ENCODE measurements at places on chromosomes 2 and 18. TPM values are rescaled to one million over a fixed set of nuclear protein-coding genes. Genes with fewer than 3 reads are reported as not detected.

The RNF144A gene
- 36.7 TPM for total RNA-seq

The SLC23A3 gene
- 1.1 TPM for total RNA-seq

The PLCL1 gene
- total RNA-seq, result 0.86 TPM

The AQP12A gene
- not detected for total RNA-seq

The CRYGD gene
- not detected for total RNA-seq

The KLHL41 gene
- not detected for total RNA-seq

The SLC8A1 gene
- 1.4 TPM for total RNA-seq

The CD8B gene
- total RNA-seq, result 1.9 TPM

The KCNF1 gene
- total RNA-seq, result not detected

The VWA3B gene
- total RNA-seq, result not detected

The PLEKHH2 gene
- 0.07 TPM for total RNA-seq

The NFATC1 gene
- 47.4 TPM for total RNA-seq

- no peak for DNase-seq
These were observed 211.4 kb upstream of the CCDC150 start for GRCh38 chr2:196427986-196428634.

GRCh38 chr2:126482582-126483464 is 173.1 kb upstream of the GYPC start:
- DNase-seq, result peak; percentile 8

- DNase-seq, result no peak
These were observed 134.2 kb upstream of the NOL4 start for GRCh38 chr18:34358923-34359322.

- no peak for DNase-seq
These were observed 69.6 kb downstream of the STEAP3 start for GRCh38 chr2:119293254-119293653.

DNA sequence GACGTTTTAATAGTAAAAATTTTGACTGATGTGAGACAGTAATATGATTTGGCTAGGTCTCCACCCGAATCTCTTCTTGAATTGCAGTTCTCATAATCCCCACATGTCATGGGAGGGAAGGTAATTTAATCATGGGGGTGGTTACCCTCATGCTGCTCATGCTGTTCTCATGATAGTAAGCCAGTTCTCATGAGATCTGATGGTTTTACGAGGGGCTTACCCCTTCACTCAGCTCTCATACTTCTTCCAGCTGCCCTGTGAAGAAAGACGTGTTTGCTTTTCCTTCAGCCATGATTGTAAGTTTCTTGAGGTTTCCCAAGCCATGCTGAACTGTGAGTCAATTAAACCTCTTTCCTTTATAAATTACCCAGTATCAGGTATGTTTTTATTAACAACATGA is 327.0 kb upstream of the CDH7 start:
- no peak for DNase-seq

DNA sequence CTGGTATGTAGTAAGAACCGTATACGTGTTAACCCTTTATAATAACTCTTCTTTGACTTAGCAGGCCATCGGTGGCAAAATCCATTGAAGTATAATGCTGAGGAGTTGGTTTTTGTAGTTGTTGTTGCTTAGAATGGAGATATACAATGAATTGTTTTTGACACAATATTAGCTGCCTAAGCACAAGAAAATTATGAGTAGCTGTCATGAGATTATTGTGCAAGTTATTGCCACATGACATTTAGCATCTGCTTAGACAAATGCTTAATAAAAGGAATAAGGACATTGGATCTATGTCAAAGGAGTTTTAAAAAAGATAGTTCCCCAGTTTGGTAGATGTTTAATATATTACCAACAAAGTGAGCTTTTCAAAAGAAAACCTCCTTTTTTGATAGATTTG is 59.9 kb downstream of the ABCB11 start:
- DNase-seq, result no peak

- DNase-seq, result no peak
These were observed 280.2 kb downstream of the KCNJ3 start for GRCh38 chr2:154978710-154979109.

DNA sequence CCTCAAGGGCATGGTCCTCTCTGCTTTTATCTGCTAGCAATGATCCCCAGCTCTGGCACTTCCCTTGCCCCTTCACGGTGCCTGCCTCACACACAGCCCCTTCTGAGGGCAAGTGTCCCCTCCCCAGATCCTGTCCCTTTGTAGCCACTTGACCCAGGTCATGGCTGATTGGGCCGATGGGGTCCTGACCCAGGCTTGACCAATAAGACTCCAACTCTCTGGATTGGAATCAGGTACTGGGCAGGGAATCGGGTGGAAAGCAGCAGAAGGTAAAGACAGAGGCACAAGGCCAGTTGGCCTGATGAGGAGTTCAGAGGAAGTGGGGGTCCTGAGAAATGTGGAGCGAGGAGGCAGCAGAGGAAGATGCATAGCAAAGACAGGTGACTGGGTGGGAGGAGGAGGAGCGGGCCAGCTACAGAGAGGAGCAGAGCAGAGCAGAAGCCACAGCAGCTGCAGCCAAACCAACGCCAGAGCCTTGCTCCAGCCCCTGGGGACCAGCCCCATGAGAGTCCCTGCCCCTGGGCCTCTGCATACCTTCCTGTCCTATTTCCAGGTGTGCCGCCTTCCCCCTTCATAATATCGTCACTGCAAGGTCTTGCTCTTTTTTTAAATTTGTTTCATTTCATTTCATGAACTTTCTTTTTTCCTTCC is 39.1 kb downstream of the CAPN13 start:
- DNase-seq, result no peak

DNA sequence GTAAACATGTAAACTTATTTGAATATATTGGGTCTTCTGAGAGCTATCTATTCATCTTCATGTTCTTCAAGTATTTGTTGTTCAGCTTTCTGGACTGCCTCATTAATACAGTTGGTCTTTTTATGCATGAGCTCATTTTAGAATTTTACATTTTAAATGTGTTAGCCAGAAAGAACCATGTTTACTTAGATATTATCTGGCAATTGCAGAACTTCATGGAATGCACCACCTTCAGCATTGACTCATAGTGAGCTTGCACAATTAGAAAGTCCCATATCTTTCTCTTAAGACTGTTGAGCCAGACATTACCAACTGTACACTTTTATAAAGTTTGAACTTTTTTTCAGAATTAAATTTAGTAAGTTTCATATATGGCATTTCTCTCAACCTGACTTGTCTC is 536.7 kb downstream of the RIT2 start:
- no peak for DNase-seq

- no peak for DNase-seq
These were observed 107.0 kb downstream of the BCL2L11 start for GRCh38 chr2:111227716-111228141.

- DNase-seq, result no peak
These were observed 186.1 kb upstream of the RAB12 start for GRCh38 chr18:8423051-8423557.

DNA sequence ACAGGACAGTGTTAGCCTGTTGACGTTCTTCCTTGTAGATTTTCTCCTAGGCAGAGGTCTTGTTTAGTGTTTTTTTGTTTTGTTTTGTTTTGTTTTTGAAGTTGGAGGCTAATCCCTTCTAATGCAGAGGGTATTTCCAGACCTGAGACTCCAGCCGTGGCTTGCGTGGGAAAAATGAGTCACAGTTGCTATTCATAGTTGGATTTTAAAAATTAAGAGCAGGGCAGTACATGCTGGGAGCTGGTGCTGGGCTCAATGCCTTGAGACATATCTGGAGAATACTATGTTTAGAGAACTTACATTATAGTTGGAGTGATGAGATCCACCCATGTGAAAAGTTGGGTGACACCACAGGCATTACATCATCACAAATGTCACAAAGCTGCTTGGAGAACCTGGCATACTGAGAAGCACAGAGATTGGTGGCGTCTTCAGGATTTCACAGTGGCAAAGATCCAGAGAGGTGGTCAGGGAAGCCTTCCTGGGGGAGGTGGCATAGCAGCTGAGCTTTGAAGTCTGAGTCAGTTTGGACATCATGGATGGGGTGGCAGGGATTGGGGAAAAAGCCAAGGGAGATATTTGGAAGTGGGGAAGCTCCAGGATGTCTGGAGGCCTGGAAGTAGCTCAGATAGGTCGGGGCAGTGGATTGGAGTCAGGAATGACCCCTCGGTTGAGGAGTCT is 249.4 kb downstream of the LOXHD1 start:
- DNase-seq, result no peak

DNA sequence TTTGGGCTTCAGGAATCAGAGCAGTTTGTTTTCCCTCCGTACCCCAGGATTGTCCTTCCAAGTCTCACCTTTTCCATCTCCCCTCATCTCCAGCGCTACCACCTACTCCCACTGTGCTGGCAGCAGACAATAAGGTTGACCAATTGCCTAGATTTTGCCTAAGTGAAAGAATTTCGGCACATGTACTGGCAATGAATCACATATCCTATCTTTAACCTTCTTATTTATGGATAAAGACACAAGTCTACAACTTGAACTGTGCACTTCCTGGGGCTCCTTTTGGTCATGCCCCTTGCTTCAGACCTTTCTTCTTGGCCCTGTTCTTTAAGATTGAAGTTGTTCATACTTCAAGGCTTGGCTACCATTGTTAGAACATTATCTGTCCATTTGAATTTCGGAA is 71.4 kb downstream of the KCMF1 start:
- DNase-seq, result no peak

- no peak for DNase-seq
These were observed 48.4 kb downstream of the ZEB2 start for GRCh38 chr2:144471305-144472045.

- no peak for DNase-seq
These were observed 592 bp upstream of the METAP1D start for GRCh38 chr2:171999161-171999560.

- DNase-seq, result no peak
These were observed 70.4 kb upstream of the TMEM17 start for GRCh38 chr2:62576276-62576939.

DNA sequence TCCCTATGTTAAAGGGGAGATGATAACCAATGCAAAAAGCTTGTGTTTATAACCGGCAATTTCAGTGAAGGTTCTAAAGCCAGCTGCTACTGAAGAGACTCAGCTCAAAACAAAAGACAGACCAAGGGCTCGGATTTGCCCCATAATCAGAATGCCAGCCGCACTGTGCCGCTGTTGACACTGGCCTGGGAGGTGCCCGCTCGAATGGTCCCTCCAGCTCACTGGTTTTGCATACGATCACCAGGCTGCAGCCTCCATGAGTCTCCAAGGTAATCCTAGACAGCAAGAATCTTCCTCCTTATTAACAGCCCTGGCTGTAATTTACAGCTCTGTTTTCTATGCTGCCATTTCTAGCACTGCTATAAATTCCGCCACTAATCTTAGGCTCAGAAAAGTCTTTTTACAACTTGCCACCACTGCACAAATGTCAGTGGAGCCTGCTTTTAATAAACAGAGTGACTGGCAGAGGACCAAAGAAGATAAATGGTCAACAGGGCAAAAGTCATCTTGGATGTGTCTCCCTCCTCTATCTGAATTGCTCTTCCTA is 155.7 kb upstream of the SH3BP4 start:
- no peak for DNase-seq

DNA sequence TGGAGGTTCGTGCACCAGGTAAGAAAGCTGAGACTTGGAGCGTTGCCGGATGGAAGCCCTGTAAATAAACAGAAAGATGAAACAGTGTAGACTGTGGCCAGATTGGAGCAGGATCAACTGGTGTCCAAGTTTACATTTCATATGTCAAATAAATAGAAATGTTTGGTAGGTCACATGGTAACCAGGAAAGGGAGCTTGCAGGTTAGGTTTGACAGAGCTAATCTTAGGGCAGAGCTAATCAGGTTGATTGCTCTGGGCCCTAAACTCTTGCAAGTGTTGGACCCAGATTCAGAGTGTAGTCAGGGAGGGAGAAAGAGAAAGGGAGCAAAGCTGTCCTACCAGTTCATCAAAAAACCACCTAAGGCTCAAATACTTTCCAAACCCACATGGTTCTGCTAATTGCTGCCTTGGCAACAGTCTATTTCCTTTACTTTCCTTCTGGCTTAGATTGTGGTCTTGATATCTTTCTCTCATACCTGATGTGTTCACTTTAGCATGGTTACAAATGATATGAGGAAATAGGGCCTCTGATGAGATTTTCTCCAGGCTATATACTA is 63.2 kb downstream of the G6PC2 start:
- DNase-seq, result no peak

- no peak for DNase-seq
These were observed 32.2 kb upstream of the HNRNPA3 start for GRCh38 chr2:177180269-177181000.

DNA sequence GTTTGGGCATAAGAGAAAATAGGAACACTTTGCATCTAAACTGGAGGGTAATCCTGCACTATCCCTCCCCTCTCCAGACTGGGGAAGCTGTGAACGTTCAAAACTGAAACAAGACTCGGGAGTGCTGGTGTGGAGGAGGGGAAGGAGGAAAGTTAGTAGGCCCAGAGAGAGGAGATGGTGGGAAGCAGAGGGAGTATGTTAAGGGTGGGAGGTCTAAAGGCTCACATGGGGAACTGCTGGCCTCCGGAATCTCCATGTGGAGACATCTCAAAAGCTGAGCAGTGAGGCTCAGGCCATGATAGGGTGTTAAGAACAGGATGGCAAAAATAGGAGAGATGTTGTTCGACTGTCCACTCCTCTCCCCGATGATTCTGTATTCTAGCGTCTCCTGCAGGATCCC is 47.9 kb downstream of the ADD2 start:
- DNase-seq, result no peak

GRCh38 chr2:108385411-108386071 is 7.8 kb downstream of the SULT1C4 start:
- DNase-seq, result no peak

DNA sequence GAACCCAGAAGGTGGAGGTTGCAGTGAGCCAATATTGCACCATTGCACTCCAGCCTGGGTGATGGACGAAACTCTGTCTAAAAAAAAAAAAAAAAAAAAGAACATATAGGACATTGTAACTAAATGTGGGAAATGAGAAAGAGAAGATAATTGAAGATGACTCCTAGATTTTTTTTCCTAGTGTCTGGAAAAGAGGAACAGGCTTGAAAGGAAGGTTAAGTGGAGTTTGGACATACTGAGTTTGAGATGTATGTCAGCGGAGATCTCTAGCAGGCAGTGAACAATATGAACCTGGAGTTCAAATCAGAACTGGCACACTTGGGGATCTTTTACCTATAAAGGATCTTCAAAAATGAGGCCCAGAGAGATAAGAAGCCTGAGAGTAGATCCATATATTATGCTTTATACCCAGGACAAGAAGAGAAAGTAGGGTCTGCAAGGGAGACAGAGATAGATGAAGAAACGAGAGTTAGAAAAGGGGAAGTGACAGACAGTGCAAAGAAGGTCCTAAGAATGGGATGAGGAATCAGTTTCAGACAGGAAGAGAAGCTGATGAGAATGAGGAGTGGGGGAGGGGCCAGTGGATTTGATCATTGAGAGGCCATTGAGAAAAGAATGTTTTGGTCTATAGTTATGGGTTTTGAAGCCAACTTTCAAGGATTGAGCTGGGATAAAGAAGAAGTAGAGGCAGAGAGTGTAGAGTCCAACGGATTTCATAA is 46.9 kb upstream of the CD28 start:
- no peak for DNase-seq
